ENCODE measurements at places on chromosomes 5 and 9.

- no peak for DNase-seq
Observed at GRCh38 chr9:73007966-73008672, 55.3 kb upstream of the ALDH1A1 start.

GRCh38 chr5:172854451-172854871, 20.4 kb downstream of the ERGIC1 start:
- DNase-seq = no peak

DNA sequence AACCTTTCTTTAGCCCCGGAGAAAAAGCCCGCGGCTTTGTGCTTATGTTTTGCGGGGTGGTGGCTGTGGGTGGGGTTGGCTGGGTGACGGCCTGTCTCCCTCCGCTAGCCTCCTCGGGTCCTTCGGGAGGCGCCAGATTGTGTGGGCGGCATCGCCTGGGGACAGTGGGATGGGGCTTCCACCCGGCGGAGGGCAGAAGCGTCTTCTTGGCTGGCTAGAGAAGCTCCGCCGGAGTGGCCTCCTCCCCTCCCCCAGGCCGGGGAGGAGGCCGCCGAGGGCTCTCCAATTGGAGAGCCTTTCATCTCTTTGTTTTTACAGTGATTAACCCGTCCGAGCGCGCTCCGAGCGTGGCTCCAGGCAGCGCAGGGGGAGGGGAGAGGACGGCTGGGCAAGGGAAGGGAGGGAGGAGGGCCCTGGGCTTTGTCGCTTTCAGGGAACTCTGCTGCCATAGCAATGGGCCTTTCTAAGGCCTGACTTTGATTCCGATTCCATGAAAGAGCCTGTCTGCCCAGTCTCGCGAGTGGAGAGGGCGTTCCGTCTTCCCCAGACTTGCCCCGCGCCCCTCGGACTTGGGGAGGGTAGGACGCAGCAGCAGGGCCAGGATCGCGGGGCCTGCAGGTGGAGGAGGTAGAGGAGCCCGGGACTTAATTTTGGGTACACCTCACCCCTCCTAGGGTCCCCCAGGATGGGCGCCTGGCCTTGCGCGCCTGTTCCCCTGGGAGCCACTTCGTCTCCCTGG, 36.7 kb upstream of the TIFAB start:
- DNase-seq = no peak

DNA sequence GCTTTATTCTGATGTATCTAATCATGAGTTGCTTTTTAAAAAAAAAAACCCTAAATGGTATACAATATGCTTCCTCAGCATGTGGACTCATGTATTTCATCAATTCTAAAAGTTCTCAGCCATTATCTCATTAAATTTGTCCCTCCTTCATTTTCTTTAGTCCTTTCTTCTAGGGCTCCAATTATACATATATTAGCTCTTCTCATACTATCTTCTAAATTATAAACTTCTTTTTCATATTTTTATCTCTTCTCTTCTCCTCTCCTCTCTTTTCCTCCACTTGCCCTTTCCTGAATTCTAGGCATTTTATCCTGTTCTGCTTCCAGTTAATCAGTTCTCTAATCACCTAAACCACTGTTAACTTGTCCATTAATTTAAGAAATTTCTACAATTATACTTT, 55.0 kb upstream of the IL33 start:
- no peak for DNase-seq

DNA sequence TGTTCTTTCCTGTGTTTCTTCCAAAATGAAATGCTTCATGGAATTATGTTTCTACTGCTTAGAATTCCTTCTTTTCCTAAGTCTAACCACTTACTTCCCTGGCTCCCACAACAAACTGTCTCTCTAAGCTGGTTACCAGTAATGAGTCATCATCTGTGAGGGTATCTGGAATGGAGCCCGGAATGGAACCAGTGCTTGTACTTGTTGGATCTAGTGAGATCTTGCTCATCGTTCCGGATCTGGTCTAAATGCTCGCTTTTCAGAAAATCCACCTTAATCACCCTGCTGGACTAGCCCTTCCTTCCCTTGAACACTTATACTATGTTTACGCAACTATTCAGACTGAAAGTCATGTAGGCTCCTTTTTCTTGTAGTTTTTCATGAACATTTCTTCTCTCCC, 184.8 kb downstream of the PBX3 start:
- no peak for DNase-seq

GRCh38 chr9:684054-684890, 157.2 kb upstream of the DMRT1 start:
- no peak for DNase-seq

- DNase-seq = no peak
Observed at GRCh38 chr5:176424181-176424580, 7.8 kb upstream of the CLTB start.

DNA sequence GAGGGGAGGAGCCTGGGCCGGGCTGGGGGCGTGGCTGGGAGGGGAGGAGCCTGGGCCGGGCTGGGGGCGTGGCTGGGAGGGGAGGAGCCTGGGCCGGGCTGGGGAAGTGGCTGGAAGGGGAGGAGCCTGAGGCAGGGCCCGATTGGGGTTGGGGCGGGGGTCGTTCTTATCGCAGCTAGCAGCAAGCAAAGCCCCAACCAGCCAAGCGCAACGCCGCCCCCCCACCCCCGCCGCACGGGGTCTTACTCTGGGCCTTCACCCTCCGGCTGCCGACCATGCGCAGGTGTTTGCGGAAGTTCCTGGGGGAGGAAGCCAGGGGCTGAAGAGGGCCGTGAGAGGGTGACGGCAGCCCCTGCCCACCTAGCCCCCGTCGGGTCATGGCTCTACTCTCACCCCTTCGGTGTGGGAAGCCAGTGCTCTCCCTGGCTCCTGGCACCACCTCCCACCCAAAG, 5.0 kb downstream of the NSMF start:
- DNase-seq = peak; percentile 30

GRCh38 chr9:136964171-136964689, 12.2 kb downstream of the LCN12 start:
- peak; percentile 45 for DNase-seq

DNA sequence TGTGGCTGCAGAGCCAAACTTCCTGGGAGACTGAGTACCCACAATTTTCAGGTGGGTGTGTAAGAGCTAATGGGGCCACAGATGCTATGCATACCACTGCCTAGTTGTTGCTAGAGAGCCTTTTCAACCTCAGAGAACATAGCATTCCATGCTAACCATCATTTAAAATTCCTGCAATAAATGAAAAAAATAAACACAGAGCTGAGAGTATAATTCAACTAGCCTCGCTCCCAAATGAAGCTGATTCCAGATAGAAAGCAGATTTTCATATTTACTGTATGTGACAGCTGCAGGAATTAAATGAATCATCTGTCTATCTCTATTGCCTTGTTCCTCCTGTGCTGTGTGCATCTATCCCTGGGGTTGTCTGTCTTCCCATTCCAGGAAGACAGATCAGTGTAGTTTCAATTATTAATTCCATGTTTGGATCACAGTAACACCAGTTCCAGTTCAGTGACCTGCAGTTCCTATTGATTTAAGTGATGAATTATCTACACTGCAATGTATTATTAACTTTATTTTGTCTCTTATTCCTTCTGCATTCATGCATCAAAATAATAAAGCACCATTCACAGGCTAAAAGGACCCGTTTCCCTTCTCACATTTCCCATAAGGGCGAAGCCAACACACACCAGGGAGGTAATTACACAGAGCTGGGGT, 324.5 kb downstream of the SLIT3 start:
- DNase-seq = no peak

DNA sequence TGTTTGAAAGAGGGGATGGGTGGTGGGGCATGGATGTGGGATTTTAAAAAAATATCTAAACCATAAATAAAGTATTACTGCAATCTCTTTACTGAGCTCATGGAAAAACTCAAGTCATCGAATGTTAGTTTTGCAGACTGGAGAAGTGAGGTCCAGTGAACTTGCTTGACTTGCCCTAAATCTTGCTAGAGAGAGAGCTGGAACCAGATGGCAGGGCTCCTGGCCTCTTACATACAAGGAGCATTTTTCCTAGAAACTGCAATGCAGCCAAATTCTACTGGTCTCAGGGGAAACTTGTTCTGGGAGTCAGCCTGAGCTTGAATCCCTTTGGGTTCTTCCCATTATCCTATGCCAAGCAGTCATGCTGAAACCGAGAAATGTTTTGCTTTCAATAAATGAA, 2.9 kb upstream of the TGFBI start:
- DNase-seq = no peak

GRCh38 chr9:82299870-82300269, 311.3 kb downstream of the SPATA31D1 start:
- no peak for DNase-seq

- no peak for DNase-seq
Observed at GRCh38 chr5:178651046-178651810, 24.4 kb upstream of the CLK4 start.

DNA sequence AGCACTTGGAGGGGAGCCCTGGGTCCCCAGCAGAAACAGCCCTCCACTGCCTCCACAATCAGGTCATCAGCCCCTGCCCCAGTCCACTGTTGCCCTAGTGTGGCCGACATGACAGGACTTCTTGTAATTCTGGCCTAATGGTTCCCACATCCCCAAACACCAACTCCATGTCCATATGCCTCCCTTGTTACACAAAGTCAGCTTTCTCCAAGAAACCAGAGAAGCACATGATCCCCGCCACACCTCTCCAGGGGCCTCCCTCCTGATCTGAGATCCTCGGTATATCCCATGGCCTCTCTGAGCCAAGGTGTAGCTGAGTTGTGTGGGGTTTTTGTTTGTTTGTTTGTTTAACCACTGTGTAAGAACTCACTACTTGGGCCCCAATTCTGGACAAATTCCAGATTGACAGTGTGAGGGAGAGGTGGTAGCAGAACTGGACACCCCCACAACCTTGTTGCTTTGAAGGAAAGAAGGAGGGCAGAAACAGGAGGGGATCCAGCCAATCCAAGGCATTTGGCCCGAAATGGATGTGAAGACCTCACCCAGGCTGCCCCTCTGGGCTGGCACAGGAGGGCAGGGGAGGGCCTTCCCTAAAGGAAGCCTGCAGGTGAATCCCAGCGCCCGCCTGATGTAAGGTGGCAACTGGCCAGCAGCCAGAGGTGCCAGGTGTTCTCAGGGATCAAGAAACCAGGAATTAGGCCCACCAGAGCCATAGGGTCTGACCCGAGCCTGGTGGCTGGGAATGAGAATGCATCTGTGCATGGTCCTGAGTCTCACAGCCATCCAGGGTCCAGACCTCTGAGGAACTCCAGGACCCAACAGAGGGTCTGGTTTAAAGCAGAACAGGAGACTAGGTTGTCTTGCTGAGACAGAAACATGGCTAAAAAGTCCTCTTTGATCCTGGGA, 13.4 kb downstream of the IRF1 start:
- DNase-seq = no peak

- no peak for DNase-seq
Observed at GRCh38 chr9:94861589-94862272, 135.2 kb downstream of the AOPEP start.

DNA sequence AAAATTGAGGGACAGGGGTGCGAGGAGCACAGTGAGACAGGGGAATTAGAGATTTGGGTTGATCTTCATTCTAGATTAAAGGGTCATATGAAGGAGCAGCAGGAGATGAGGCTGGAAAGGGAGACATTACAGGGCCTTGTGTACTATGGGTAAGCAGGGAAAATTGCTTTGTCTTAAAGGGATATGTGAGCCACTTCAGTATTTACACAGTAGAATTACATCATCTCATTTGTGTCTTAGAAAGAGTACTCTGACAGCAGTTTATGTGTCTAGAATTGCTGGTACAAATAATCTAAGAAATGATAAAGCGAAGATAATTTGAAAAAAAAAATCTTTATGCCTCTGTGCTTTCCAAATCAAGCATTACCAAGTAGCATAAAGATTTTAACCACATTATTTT, 287.0 kb upstream of the ARRDC3 start:
- no peak for DNase-seq

GRCh38 chr5:176547802-176548201, 1.3 kb upstream of the CDHR2 start:
- DNase-seq = no peak
